ENCODE measurements at places on chromosomes 2 and 18.

- no peak for DNase-seq
Measured at GRCh38 chr2:232900811-232901735, 31.0 kb downstream of the SNORC start.

DNA sequence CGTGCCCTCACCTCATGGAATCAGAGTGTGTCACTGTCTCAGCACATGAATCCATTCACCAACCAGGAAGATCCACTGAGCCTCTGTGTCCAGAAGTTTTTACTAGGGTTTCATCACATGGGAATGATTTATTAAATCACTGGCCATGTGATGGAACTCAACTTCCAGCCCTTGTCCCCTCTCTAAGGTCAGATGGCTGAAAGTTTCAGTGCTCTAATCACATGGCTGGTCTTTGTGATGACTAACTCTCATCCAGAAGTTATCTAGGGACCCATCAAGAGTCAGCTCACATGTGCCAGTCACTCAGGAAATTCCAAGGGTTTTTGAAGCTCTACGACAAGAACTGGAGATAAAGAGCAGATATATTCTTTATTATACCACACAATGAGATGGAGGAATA, 140.5 kb upstream of the GYPC start:
- DNase-seq, result no peak

DNA sequence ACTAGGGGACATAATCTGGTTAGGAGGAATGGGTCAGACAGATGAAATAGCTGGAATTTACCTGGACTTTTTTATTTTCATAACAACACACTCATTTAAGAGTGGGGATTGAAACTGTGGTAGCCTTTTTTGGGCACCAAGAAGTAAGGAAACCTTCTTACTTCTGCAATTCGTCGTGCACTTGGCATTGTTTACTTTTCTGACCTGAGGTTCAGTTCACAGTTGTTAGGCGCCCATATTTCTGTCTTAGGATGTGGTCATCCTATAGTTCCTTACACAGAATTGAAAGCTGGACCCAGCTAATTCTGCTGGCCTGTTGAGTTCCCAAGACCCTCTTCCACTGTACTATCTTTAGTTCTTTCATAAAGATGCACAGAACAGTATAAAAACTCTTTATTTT, 72.9 kb downstream of the TMX3 start:
- DNase-seq, result no peak

DNA sequence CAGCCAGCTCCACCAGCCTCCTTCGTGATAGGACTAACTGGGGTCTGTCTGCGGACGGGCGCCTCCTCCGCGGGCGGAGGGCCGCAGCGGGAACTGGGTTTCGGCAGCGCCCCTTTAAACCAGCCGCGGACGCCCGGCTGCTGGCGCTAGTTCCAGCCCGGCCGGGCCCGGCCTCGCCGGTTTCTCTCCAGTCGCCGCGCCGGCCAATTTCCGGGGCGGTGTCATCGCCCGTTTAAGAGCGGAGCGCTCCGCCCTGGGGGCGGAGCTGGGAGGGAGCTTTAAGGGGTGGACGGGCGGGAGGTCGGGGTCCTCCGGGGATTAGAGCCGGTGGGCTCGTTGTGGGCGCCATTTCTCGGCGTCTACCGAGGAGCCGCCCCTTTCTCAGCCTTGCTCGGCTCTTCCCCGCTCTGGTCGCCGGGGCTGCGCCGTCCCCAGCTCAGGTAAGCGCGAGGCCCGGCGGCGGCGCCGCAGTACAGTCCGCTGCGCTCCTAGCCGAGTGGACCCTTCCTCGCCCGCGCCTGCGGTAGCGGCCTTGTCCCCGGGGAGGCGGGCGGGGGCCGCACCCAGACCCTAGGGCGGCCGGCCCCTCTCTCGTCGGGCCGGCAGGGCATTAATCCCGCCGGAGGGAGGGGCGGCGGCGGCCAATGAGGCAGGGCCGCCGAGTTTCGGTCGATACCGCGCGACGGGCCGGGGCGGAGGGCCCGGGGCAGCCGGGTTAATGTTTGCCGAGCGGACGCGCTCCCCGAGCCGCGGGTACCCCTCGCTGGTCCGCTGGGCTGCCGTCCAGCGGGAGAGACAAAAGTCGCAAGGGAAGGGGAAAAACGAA, at the start of gene EPB41L5:
Gene EPB41L5 (plus strand): TSS at position 307 of the 826 bp plus-strand sequence. CDS start 6,008 bp downstream, outside the sequence.
- peak; percentile 95 for DNase-seq

DNA sequence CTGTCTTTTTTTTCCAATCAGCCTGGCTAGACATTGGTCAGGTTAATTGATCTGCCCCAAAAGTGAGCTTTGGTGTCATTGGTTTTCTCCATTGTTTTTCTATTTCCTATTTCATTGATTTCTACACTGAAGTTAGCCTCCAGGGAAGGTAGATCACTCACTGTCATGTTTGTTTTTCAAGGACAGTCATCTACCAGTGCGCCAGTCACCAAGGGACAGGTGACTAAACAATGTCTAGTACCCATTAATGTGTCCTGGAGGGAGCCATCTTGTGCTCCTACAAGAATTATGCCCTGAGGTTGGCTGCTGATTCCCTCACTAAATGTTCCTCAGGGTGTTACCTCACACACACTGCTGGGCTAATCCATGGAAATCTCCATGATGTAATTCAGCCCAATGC, 17.6 kb upstream of the USP40 start:
- DNase-seq, result no peak

DNA sequence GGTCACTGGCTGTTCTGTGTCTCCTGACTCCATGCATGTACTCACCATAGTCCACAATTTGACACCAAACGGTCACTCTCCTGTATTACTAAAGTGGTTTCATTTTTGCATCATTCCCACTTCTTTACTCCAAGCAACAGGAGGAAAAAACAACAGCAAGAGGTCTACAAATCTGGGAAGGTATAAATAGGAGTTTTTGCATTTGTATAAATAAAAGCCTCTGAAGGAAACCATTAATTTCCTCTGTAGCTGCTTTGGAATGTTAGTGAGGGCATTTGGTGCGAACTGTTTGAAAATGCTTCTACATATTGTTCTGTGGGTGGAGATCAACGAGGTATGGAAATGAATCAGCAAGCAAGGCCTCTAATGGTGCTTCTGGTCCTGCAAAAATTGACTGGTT, 148.5 kb upstream of the DLX2 start:
- no peak for DNase-seq

GRCh38 chr2:46493241-46493970, 14.0 kb downstream of the TMEM247 start:
- no peak for DNase-seq

DNA sequence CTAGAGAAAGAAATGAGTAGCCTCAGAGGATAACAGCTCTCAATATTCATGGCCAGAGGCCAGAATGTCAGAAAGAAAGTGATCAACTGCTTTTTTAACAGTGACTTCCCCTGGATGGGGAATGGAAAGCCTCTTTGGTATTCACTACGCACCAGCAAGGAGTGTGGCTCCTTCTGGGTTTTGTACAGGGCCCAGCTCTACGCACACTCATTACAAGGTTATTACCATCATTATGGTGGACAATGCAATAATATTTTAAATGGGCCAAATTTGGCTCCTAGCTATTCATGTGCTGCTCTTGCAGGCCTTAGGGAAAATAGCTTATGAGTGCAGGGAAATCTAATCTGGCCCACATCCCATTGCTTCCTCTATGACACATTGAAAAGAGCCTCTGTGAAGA, 1149.5 kb upstream of the FANCL start:
- DNase-seq, result no peak

GRCh38 chr2:218960309-218961165, 1.1 kb downstream of the CDK5R2 start:
- DNase-seq, result no peak

- no peak for DNase-seq
Measured at GRCh38 chr2:235925250-235925919, 242.8 kb downstream of the GBX2 start.

DNA sequence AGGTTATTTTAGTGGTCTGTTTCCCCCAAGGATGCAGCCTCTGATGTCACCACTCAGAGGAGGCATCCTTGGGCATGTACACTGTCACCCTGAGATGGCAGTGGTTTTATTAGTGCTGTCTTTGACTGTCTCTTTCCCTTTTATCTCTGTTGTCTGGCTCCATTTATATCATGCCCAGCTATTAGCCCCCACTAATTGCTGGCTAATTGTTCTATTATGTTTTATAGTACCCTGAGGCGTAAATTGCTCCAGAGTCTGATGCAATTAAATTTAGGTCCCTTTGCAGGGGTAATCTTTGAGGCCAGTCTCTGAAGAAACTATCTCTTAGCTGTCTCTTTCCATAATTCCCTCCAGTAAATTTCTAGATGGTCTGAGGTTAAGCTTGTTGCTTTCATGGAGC, 301.0 kb upstream of the KLHL29 start:
- DNase-seq, result no peak

DNA sequence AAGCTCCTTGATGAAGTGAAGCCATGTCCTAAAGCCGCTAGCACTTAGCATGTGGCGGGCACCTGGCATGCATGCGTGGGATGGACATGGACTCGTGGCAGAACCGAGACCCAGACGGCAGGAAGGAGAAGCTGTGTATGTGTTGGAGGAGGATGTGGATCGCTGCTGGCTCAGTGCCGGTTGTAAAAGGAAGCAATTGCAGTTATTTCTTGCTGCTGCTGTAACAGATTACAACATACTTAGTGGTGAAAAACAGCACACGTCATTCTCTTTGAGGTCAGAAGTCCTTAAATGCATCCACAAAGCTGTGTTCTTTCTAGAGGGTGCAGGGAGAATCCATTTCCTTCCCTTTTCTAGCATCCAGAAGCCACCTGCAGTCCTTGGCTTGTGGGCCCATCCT, 74.6 kb downstream of the AGAP1 start:
- no peak for DNase-seq

- DNase-seq, result peak; percentile 78
Measured at GRCh38 chr2:12702168-12703121, 14.3 kb upstream of the TRIB2 start.

DNA sequence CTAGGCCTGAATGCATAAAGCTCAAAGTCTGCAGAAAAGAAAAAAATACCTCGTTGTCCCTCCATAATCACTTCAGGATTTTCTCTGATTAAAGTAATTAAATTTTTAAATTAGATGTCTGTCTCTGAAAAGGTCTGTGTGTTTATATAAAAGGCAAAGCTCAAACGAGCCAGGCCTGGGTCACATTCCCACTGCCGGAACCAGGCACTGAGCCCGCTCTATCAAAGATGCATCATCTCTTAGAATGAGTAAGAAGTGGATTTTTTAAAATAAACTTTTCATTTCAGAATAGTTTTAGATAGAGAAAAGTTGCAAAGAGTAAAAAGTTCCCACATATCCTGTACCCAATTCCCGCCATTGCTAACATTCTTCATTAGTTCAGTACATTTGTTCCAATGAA, 202.1 kb upstream of the KYNU start:
- DNase-seq, result no peak

DNA sequence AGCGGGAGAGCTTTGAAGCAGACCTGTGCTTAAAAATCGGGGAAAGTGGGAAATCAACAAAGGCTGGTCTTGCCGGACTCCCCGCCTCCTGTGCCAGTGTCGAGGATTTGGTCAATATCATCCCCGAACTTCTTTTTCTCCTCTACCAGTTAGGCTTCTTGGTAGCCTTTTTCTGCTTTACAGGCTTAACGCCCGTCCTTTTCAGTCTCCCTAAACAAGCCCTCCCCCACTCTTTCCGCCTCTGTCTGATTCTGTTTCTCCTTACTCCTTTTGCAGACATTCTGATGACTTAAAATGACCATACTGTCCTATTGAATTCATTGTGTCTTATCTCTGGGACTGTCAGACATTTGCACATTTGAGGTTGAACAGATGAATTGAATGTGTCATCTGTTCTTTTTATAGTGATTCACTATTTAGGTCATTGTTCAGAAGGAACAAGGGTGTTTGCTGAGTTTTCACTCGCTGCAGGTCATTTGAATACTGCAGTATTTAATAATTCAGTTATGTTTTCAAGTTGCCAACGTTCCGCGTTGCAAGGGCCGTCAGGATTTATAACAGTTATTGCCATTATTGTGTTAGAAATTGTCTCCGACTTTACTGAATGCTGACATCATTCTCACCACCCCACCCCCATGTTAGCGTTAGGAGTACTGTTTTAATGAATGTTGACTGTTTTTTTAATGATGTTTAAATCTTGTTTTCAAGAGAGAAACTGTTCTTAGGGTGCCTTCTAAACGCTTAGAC, 1.1 kb downstream of the ITGAV start:
- peak; percentile 69 for DNase-seq

GRCh38 chr2:143081616-143082015, 47.6 kb upstream of the ARHGAP15 start:
- DNase-seq, result no peak

DNA sequence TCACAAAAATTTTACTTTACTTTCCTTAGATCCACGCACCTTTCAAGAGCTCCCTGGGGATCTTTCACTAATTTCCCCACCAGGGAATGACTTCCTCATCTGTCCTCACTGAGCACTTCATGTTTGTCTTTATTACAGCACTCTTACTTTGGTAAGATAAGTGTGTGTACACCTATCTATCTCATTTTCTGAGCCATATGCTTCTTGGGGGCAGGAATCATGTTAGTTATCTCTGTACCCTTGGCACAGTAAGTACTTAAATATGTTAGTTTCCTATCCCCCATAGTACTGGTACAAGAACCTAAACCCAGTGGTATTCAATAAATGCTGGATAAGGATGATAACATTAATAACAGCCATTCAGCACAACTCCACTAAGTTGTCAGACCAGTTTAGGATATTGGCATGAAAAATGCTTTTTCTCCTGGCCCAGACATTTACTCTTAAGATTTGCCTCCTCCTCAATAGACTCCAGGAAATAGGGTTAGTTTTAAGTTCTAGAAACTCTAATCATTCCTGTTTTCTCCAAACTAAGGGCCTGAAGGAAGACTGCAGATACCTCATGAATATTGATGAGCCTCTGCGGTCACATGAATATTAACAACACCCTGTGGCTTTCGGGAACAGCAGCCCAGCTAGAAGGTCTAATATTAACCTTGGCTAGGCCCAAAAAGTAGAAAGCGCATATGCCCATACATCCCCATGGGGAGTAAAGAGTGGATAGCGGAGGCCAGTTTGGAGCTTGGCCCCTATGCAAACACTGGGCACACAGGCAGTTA, 38.2 kb downstream of the NHEJ1 start:
- no peak for DNase-seq

GRCh38 chr18:10262566-10262965, 191.9 kb upstream of the APCDD1 start:
- DNase-seq, result no peak
